ENCODE measurements at places on chromosomes 2 and 18. TPM values are rescaled to one million over a fixed set of nuclear protein-coding genes. Genes with fewer than 3 reads are reported as not detected.

DNA sequence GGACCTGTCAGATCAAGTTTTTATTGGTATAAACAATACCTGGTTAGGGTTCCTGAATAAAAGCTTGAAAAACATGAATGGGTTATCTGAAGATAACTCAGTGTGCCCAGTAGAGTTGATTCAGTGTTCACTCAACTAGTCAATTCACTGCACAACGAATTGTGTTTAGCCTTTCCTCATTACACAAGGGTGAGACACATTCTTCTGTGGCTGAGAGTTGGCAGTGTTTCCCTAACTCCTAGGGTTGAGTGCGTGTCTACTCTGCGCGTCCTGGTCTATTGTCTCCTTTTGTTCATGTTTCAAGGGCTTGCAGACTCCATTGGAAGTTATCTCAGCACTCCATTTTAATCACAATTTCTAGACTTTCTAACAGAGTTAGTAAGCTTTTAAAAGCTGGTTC, 32.8 kb upstream of the TMEM178A start:
- no peak for DNase-seq

The GPR39 gene
- total RNA-seq: 2.9 TPM

The C2orf81 gene
- total RNA-seq: 0.41 TPM

The CYP27A1 gene
- 2.9 TPM for total RNA-seq
